ENCODE measurements at places on chromosomes 4 and X.

DNA sequence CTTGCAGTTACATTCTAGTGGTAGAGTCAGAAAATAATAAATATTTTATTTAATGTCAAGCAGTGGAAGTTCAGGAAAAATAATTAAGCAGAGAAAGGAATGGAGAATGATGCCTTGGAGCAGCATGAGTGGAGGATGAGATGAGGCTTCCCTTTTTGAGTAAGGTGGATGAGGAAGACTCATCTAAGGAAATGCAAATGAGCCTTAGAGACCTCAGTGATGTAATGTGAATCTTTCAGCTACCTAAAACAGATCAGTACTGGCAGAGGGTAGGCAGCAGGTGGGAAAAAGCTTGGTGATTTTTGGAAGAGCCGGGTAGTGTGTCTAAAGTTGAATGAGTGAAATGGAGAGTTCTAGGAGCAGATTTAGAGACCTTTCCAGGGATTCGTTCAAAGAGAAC lies 118.2 kb downstream of the GRID2 start:
- H3K27ac ChIP-seq, result no peak overlapping the region
- H3K36me3 ChIP-seq, result no peaks in the 10 kb centered on the region
- H3K4me3 ChIP-seq, result no peak overlapping the region
- no peak for DNase-seq
- H3K4me1 ChIP-seq, result no peaks in the 10 kb centered on the region

DNA sequence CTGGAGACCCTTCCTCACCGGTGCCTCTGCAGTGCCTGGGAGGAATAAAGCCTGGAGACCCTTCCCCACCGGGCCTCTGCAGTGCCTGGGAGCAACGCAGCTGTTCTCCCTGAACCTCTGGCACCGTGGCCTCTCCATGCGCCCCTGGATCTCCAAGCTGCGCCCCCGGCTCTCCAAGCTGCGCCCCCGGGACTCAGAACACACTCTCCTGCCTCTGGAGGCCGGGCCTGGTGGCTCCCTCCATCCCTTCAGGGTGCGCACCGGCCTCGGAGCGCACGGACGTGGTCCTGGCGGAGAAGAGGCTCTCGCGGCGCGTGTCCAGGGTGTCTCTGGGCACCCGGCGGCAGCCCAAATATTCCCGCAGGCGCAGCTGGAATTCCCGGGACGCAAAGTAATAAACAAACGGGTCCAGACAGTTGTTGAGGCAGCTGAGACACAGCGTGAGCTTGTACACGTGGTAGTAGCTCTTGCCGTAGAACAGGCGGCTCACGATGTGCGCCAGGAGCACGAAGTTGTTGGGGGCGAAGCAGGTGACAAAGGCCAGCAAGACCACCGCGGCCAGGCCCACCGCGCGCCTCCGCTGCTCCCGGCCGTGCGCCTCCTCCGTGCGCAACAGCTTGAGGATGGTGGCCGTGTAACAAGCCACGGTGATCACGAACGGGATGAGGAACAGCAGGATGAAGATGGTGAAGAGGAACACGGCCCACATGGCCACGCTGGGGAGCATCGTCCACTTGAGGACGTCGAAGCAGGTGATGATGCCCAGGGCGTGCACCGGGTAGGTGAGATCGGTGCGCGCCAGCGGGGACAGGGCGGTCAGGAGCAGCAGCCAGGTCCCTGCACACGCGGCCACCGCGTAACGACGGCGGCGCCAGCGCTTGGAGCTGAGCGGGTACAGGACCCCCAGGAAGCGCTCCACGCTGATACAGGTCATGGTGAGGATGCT lies 12.8 kb upstream of the ASMTL start:
- H3K27ac ChIP-seq, result no peak overlapping the region
- H3K27me3 ChIP-seq, result no peaks in the 10 kb centered on the region
- DNase-seq, result no peak
- H3K36me3 ChIP-seq, result no peaks in the 10 kb centered on the region
- no peak overlapping the region for H3K4me3 ChIP-seq

DNA sequence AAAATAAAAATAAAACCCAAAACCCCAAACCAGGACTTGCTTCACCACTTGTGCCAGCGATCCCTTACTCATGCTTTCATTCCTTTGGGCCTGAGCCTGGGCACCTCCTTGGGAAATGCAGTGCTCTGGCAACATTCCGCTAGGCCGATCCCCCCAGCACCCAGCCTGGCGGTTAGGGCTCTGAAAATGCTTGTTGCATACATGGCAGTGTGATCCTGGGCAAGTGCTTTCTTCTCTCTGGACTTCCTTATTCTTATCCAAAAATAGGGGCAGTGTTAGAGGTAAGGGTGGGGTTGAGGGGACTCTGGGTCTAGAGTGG lies 4.6 kb downstream of the ZNF185 start:
- H3K27me3 ChIP-seq, result no peaks in the 10 kb centered on the region
- DNase-seq, result no peak
- H3K4me3 ChIP-seq, result no peak overlapping the region
- no peak overlapping the region for H3K27ac ChIP-seq

- H3K36me3 ChIP-seq, result no peaks in the 10 kb centered on the region
- H3K4me1 ChIP-seq, result no peaks in the 10 kb centered on the region
- no peak overlapping the region for H3K4me3 ChIP-seq
- no peak for DNase-seq
- H3K27ac ChIP-seq, result no peak overlapping the region
These were observed 189.7 kb upstream of the ITM2A start for GRCh38 chrX:79556800-79557199.

DNA sequence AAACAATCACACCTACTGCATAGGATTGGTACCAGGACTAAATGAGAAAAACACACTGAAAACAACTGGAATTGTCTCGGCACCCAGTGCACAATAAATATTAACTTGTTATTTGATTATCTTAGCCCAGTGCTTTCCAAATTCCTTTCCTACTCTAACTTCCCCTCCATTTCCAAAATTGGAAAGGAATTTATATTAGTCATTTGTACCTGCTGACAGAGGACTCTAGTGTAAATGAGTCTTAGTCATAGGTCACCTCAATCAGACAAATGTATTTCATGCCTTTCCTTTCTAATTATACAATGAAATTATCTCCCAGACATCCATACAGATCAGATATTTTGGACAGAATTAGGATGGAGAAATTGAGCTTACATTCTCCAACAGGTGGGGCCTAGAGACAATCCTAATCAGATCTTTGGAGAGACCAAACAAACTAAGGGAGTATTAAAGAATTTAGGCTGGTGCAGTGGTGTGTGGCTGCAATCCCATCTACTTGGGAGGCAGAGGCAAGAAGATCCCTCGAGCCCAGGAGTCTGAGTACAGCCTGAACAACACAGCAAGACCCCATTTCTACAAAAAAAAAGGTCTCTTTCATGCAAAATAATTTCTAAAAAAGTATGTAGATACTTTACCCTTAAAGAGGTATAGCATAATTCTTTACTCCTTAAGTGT lies 10.1 kb downstream of the SH3D19 start:
- DNase-seq, result no peak
- H3K4me3 ChIP-seq, result no peak overlapping the region
- H3K27ac ChIP-seq, result no peak overlapping the region
- no peaks in the 10 kb centered on the region for H3K27me3 ChIP-seq

DNA sequence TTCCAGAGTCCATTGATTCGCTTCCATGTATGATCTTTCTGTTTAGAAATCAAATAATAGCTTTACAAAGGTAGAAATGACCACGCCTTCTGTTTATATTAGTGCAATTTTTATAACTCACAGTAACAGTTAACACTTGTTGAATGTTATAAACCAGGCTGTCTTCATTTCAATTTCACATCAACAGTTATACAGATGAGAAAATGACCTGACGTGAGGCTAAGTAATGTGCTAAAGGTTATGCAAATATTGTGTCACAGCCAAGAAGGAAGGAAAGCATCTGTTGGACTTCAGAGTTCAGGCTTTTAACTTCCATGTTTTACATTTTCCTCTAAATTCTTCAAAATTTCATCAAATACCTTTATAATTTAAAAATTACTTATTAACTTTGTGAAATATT lies 13.9 kb downstream of the CASP3 start:
- H3K36me3 ChIP-seq, result peaks cover 16% of the 10 kb centered on the region
- no peaks in the 10 kb centered on the region for H3K27me3 ChIP-seq
- no peak for DNase-seq

DNA sequence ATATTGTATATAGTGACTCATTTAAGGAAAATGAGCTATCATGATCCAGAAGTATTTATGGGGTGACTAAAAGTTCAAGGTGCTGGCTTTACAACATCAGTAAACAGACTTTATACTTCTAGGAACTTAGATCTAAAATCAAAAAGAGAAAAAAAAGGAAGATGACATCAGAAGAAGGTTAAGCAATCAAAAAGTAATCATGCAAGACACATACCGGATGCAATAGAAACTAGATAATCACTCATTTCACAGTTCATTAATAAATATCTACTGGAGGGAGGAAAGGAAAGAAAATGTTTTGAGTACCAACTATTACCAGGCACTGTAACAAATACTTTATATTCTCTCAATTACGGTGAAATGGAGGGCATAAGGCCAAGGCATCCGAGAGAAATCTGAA lies 276.4 kb downstream of the SPRY1 start:
- no peak overlapping the region for H3K27ac ChIP-seq
- H3K36me3 ChIP-seq, result no peaks in the 10 kb centered on the region
- no peaks in the 10 kb centered on the region for H3K4me1 ChIP-seq
- H3K4me3 ChIP-seq, result no peak overlapping the region

GRCh38 chr4:27194599-27195176 lies 334.0 kb downstream of the STIM2 start:
- no peaks in the 10 kb centered on the region for H3K4me1 ChIP-seq
- H3K4me3 ChIP-seq, result no peak overlapping the region
- DNase-seq, result no peak
- no peaks in the 10 kb centered on the region for H3K36me3 ChIP-seq
- H3K27me3 ChIP-seq, result no peaks in the 10 kb centered on the region

DNA sequence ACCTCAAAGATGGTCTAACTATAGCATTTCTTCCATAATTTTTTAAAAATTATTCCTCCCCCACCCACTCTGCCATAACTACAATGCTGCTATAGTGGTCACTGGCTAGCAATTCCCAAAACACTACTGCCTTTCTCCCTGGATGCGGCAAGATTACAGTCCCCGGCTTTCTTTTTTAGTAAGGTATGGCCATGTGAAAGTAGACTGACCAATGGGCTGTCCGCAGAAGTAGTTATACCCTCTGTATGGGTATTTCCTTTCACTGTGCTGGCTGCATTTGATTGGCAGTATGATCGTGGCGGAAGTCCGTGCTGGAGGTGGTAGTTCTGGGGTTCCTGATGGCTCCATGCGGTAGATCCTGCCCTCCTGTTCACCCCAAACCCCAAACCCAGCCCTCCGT lies 166.0 kb downstream of the FBXO8 start:
- no peaks in the 10 kb centered on the region for H3K4me1 ChIP-seq
- DNase-seq, result no peak
- H3K27ac ChIP-seq, result no peak overlapping the region
- H3K36me3 ChIP-seq, result no peaks in the 10 kb centered on the region

- no peaks in the 10 kb centered on the region for H3K4me1 ChIP-seq
- no peak overlapping the region for H3K27ac ChIP-seq
- no peak overlapping the region for H3K4me3 ChIP-seq
- DNase-seq, result no peak
These were observed 518.1 kb downstream of the GRXCR1 start for GRCh38 chr4:43410636-43411035.

- H3K36me3 ChIP-seq, result no peaks in the 10 kb centered on the region
- H3K4me3 ChIP-seq, result no peak overlapping the region
- no peak for DNase-seq
- no peaks in the 10 kb centered on the region for H3K4me1 ChIP-seq
- H3K27me3 ChIP-seq, result no peaks in the 10 kb centered on the region
These were observed 22.9 kb upstream of the FRMPD4 start for GRCh38 chrX:12115377-12115776.

GRCh38 chrX:7330971-7331746 lies 183.2 kb upstream of the PUDP start:
- no peak overlapping the region for H3K27ac ChIP-seq
- H3K4me1 ChIP-seq, result no peaks in the 10 kb centered on the region
- no peak overlapping the region for H3K4me3 ChIP-seq
- H3K36me3 ChIP-seq, result no peaks in the 10 kb centered on the region
- DNase-seq, result no peak
- H3K27me3 ChIP-seq, result no peaks in the 10 kb centered on the region

DNA sequence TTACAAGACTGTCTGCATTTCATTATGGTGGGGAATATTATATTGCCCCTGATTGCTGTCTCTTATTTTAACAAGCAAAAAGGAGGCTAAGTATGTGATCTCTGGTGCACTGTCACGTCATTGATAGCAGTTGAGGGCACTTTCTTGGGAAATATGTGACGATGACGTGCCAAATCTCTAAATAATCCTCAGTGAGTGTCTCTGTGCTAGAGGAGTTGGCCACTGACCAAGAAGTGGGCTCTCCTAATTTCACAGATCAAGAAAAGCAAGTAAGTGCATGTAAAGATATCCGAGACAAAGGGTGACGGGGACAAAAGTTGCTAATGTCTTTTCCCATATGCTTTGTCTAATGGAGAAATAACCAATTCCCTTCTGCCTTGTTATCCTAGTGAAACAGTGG lies 487.4 kb upstream of the TENM3 start:
- H3K27me3 ChIP-seq, result no peaks in the 10 kb centered on the region
- H3K4me3 ChIP-seq, result no peak overlapping the region
- DNase-seq, result no peak
- H3K36me3 ChIP-seq, result no peaks in the 10 kb centered on the region
- H3K4me1 ChIP-seq, result peaks cover 25% of the 10 kb centered on the region

GRCh38 chrX:131725001-131725654 lies 181.3 kb downstream of the OR13H1 start:
- H3K36me3 ChIP-seq, result peaks cover 34% of the 10 kb centered on the region
- DNase-seq, result no peak
- H3K27me3 ChIP-seq, result no peaks in the 10 kb centered on the region
- no peak overlapping the region for H3K27ac ChIP-seq
- no peaks in the 10 kb centered on the region for H3K4me1 ChIP-seq

DNA sequence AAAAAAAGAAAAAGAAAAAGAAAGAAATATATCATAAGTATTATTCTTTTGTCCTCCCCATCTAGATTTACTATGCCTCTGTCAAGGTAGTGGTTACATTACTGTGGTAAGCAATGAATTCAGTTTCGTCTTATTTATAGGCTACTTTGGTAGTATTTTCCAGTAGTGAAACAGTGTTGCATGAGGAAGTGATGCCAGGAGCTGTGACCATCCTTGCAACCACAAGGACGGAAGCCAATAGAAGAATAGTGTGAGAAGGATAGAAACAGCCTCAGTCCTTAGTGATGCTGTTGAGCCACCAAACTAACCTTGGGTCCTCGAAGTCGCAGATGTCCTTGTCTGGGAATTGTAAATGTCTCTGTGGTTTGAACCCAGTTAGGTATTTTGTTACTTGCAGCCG lies 328.5 kb downstream of the PPP3CA start:
- peaks cover 2% of the 10 kb centered on the region for H3K4me1 ChIP-seq
- DNase-seq, result no peak
- no peak overlapping the region for H3K27ac ChIP-seq
- no peaks in the 10 kb centered on the region for H3K36me3 ChIP-seq
- no peak overlapping the region for H3K4me3 ChIP-seq

GRCh38 chr4:138243369-138243768 lies 1.2 kb upstream of the SLC7A11 start:
- no peaks in the 10 kb centered on the region for H3K36me3 ChIP-seq
- peaks cover 2% of the 10 kb centered on the region for H3K4me1 ChIP-seq
- no peak overlapping the region for H3K27ac ChIP-seq
- DNase-seq, result no peak
- no peaks in the 10 kb centered on the region for H3K27me3 ChIP-seq

DNA sequence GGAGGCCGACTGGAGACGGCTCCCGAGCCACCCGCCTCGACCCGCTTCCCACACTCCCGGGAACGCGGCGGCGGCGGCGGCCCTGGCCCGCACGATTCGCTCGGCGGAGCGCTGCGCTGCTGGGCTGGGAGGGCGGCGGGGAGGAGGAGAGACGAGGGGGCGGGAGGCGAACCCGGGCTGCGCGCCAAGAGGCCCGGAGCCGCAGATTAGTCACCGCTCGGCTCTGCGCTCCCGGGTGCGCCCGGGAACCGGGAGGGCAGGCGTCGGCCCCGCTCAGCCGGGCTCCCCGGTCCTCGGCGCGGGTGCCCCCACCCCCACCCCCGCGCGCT lies 11.2 kb upstream of the BCOR start:
- H3K36me3 ChIP-seq, result no peaks in the 10 kb centered on the region
- H3K4me3 ChIP-seq, result peak overlapping the region; percentile 79
- DNase-seq, result no peak
- H3K27ac ChIP-seq, result no peak overlapping the region
